ENCODE measurements at places on chromosomes 5 and 9. TPM values are rescaled to one million over a fixed set of nuclear protein-coding genes. Genes with fewer than 3 reads are reported as not detected.

- no peak for DNase-seq
These were observed 35.4 kb upstream of the AGXT2 start for GRCh38 chr5:35083150-35083549.

GRCh38 chr5:160064995-160065614, 54.1 kb downstream of the PWWP2A start:
- no peak for DNase-seq

- no peak for DNase-seq
These were observed 27.7 kb downstream of the PCSK5 start for GRCh38 chr9:75918154-75918553.

- DNase-seq = no peak
These were observed 78.6 kb upstream of the TBC1D9B start for GRCh38 chr5:179986328-179986727.

- DNase-seq = peak; percentile 65
These were observed 2.5 kb downstream of the ENTPD8 start for GRCh38 chr9:137438591-137439157.

DNA sequence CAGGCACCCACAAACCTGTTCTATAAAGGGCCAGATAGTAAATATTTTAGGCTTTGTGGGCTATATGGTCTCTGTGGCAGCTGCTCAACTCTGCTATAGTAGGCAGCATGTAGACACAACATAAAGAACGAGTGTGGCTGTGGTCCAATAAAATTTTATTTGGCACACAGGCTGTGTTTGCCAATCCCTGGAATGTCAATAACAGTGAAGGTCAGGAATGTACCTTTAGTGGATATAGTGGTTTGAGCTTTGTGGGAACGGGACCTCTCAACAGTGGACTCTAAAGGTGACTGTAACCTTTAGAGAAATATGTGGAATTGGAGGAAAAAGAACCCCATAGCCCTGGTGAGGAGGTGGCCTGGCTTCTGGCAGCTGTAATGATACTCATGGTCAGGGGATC, 145.2 kb downstream of the MAST4 start:
- no peak for DNase-seq

GRCh38 chr5:159412284-159413046, 82.2 kb upstream of the IL12B start:
- DNase-seq = peak; percentile 78

DNA sequence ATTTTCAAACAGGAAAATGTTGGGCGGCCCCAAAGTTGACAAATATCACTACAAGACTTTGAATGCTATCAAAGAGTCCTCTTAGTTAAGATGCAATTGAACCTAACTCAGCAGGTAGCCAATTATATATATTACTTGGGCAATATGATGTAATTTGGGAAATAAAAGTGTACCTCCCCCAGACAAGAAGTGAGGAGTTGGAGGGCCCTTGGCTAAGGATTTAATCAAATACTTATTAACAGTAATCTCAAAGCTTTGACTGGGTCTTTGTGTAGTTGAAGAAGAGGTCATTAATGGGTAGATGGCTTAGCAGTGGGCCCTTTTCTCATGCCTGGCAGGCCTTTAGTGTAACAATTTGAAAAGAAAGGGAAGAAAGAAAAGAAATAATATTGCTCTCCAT, 599.0 kb downstream of the CSNK1G3 start:
- no peak for DNase-seq

- no peak for DNase-seq
These were observed 16.5 kb upstream of the UBE2QL1 start for GRCh38 chr5:6432206-6432605.

GRCh38 chr5:163677092-163677491, 171.7 kb downstream of the MAT2B start:
- no peak for DNase-seq

DNA sequence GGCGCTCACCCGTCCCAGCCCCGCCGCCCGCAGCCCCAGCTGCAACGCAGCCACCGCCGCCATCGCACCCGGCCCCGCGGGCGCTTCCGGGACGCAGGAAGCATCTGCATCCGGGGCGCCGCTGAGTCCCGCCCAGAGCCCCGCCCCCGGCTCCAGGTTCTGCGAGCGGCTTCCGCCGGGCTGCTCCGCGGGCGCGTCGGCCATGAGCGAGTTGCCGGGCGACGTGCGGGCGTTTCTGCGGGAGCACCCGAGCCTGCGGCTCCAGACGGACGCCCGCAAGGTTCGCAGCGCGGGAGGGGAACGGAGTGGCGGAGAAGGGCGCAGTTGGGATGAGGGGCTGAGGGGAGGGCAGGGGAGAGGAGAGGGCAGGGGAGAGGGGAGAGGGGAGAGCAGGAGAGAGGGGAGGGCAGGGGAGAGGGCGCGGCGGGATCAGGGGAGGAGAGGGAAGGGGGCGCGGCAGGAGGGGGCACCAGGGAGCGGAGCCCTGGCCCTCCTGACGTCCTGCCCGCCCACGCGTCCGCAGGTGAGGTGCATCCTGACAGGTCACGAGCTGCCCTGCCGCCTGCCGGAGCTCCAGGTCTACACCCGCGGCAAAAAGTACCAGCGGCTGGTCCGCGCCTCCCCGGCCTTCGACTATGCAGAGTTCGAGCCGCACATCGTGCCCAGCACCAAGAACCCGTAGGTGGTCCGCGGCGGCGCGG, at the start of the genes SURF1 and SURF2:
TSS of gene SURF1 (minus strand) at position 97 of the 701 bp plus-strand sequence. CDS start at position 63, 34 bp downstream.
TSS of gene SURF2 (plus strand) at position 160 of the 701 bp plus-strand sequence. CDS start at position 203, 43 bp downstream.
- DNase-seq = peak; percentile 98

GRCh38 chr5:118679264-118679940, 308.9 kb downstream of the DTWD2 start:
- DNase-seq = no peak

DNA sequence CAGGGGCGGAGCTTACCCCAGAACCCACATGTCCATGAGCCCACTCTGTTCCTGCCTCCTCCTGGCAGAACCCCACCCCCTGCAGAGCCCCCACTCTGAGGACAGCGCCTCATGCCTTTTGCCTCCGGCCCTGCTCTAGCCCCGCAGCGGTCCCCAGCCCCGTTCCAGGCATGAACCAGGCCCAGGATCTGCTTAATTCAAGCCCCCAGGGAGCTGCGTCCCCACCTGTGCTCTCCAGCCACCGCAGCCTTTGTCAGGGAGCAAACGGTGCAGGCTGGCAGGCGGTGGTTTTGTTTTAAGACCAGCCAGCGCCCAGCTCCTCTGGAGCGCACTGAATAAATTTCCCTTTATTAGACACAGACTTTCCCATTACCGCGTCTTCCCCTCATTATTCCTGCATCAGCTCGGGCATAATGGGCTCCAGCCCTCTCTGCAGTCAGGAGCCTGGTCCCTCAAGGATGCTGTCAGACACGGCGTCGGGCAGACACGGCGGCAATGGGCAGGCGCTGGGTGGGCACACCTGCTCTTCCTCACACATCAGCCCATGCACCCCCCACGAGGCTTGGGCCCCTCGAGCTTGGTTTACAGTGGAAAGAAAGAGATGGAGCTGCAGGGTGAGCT, 137.6 kb downstream of the OLFM1 start:
- DNase-seq = peak; percentile 47

DNA sequence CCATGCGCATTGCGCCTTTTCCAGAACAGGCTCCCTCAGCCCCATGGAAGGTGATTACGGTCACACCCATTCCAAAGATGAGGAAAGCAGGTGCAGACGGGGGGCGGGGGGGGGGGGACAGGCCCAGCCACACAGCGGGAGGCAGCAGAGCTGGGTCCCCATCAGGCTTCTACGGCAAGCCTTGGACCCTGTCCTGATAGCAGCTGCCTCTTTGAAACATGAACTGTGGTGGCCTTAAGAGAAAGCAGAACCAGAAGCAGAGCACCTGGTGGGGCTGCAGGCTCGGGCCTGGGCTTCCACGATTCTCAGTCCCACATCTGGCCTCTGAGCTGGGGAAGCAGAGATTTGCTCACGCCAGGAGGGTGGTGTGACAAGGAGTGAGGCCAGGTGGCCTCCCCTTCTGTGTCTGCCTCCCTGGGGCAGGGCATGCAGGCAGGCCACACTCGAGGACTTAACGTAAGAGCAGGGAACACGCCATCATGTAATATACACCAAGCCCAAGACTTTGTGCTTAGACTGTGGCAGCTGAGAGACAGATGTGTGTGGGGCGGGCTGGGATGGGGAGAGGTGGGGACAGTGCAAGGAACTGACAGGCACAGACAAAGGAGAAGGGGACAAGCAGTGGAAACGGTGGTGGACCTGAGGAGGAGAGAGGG, 14.2 kb upstream of the PHYKPL start:
- no peak for DNase-seq

- DNase-seq = no peak
These were observed 120.2 kb upstream of the DAB2 start for GRCh38 chr5:39544941-39545340.

GRCh38 chr5:98111686-98112085, 661.8 kb upstream of the RGMB start:
- DNase-seq = no peak

GRCh38 chr9:27382975-27383374, 86.0 kb upstream of the EQTN start:
- no peak for DNase-seq

- DNase-seq = no peak
These were observed 260.6 kb downstream of the DENND1A start for GRCh38 chr9:123669346-123669745.

GRCh38 chr5:138506370-138507306, 36.4 kb downstream of the ETF1 start:
- no peak for DNase-seq

GRCh38 chr5:80147119-80147815, 108.6 kb downstream of the SERINC5 start:
- DNase-seq = no peak

DNA sequence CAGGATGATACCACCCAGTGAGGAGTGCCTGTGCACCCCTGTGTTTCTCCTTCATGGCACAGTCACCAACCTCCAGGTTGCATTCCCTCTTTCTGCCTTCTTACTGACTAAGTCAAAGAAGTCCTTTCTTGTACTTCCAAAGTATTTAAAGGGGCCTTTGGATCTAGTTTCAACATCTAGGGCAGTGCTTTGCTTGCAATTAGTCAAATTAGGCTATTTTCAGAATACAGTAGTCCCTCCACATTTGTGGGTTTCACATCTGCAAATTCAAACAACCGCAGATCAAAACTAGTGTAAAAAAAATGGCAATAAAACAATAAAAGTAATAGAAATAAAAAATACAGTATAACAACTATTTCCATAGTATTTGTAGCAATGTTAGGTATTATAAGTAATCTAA, 333.9 kb upstream of the SEMA6A start:
- no peak for DNase-seq

GRCh38 chr5:168269937-168270330, 21.5 kb upstream of the WWC1 start:
- no peak for DNase-seq

- no peak for DNase-seq
These were observed 383.9 kb upstream of the DAB2 start for GRCh38 chr5:39808656-39809055.

DNA sequence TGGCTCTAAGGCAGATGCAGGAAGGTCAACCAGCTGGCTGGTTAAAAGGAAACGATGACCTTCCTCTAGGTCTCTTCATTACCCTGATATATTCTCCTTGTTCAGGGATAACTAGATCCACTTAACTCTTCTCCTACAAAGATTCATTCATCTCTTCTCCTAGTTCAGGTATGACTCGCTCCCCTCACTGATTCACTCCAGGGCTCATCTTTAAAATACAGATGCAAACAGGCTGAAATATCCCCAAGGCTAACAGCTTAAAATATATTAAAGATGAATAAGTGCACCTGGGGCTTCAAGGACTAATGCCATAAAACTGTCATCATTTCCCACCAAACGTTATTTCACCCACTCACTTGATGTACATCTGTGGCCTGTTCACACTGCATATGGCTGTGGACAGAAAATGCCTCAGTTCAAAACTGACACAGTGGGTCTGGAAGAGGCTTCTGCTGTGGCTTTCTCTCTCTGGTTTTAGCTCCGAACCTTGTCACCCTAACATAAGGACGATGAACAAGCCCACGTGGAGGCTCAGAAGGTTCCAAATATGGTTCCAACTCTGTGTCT, 366.9 kb downstream of the DEPDC1B start:
- DNase-seq = no peak

DNA sequence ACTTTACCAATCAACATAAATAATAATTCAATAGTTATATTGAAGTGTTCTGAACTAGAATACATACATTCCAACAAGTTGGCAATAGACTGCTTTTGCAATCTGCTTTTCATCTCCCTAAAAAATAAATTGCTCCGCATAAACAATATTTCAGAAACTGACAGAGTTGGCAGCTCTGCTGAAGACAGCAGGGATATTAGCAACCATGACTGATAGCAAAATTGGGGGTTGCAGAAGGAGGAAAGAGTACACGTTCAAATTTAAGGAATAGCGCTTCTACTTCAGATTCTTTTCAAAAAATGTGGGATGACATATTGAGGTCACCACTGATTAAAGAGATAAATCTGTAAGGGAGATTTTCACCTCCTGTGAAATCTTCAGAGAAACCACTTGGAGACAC, 521.2 kb downstream of the DTWD2 start:
- DNase-seq = no peak

DNA sequence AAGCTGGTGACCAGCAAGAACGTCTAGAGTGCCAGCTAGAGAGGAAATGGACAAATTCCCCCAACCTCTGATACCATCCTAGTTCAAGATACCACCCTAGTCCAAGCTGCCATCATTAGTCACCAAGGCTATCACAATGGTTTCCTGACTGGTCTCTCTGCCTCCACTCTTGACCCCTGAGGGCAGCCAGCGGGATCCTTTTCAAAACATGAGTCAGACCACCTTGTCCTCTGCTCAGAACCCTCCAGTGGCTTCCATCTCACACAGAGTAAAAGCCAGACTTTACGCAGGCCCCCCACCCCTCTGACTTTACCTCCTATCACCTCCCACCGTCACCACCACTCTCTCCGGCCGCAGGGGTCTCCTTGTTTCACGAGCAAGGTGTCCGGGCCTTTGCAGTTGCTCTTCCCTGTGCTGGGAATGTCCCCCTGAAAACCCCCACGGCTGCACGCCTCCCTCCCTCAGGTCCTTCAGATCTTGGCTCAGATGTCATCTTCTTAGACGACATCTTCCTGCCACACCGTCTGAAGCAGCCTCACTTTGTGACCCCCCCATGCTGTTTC, 42.2 kb upstream of the FBXW11 start:
- DNase-seq = peak; percentile 58

DNA sequence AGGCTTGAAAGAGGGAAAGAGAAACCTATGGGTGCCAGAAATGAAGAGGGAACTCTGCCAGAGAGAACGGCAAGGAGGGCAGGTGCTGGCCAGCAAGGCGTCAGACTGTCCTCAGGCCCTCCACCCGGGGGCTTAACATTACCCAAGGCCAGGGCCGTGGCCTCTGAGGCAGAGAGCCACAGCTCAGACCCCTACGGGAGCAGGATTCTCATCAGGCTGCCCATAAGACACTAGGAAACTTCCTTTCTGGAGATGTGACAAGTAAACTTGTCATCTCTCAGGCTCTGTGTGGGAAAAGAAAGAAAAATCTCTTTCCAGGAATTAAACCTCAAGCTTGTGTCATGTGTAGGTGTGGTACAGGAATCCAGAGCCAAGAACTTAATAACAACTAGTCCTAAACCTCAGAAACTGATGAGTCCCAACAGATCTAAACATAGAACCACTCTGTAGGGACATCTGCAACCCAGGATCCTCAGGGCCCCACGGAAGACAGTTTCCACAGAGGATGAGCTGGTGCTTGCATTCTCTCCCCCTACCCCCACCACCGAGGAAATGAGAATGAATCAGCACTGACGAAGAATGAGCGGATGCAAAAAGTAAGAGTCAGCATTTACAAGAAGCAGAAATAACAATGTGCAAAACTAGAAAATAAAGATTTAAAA, 74.3 kb downstream of the DCP2 start:
- DNase-seq = no peak

The NUTM2G gene
- total RNA-seq = not detected

The DMGDH gene
- not detected for total RNA-seq

The IFNA13 gene
- total RNA-seq = not detected

The PLAC8L1 gene
- not detected for total RNA-seq

The CEL gene
- not detected for total RNA-seq

The SLC6A3 gene
- total RNA-seq = not detected

The GRIN1 gene
- not detected for total RNA-seq

The SLCO4C1 gene
- total RNA-seq = 1.8 TPM

The SLC46A2 gene
- 1.3 TPM for total RNA-seq

The SLC36A2 gene
- total RNA-seq = not detected

The ZFP37 gene
- total RNA-seq = 4.1 TPM
